ENCODE measurements at places on chromosomes 1 and 21.

- DNase-seq: no peak
Measured at GRCh38 chr1:101452825-101453224, 216.0 kb downstream of the S1PR1 start.

GRCh38 chr21:33013626-33014025 lies 12.1 kb upstream of the OLIG2 start:
- DNase-seq: no peak

DNA sequence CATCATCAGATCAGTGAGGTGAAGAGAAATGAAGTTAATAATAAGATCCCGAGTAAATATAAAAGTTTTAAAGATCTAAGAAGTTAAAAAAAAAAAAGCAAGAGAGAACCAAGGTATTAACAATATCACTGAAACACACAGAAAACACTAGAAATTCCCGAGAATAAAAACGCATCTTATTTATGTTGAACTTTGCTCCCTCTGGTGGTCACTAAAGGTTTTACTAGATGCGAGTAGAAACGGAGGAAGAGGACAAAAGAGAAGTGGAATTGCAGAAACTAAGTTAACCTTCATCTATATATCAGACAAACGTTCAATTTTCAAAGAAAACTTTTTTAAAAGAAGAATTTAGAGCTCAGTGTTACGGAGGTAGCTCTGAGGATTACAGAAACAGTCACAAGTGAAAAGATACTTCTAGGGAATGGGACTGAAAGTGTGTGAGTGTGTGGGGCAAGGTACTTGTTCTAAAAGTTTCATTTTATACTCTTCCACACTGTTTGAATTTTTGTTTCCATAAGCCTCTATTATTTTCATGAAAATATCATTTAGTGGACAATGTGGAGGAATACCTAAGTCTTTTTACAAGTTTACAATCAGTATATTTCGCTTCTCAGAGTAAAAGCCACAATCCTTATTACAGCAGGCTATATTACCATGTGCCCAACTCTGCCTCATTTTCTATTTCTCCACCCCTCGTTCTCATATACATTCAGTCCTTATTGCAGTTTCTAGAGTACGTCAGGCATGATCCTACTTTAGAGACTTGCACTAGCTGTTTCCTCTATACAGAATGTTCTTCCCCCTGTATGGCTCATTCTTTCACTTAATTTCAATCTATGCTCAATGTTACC lies 19.7 kb downstream of the ACBD6 start:
- peak; percentile 33 for DNase-seq

DNA sequence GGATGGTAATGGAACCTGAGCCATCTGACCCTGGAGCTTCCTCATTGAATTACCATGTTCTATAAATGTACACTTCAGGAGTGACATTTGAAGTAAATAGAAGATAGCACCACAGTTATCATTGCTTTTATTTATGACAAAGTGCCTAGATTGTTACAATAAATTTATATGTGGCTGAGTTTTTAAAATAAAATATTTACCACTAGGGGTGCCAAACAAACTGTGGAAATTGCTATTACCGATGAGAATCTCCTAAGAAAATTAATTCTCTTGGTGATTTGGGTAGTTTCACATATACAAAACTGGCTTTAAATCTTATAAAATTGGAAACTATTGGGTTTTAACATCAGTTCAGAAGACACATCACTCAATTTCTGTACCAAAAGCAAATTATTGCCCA lies 1.4 kb upstream of the TNR start:
- DNase-seq: no peak

GRCh38 chr1:163821679-163822078 lies 499.9 kb downstream of the NUF2 start:
- no peak for DNase-seq

DNA sequence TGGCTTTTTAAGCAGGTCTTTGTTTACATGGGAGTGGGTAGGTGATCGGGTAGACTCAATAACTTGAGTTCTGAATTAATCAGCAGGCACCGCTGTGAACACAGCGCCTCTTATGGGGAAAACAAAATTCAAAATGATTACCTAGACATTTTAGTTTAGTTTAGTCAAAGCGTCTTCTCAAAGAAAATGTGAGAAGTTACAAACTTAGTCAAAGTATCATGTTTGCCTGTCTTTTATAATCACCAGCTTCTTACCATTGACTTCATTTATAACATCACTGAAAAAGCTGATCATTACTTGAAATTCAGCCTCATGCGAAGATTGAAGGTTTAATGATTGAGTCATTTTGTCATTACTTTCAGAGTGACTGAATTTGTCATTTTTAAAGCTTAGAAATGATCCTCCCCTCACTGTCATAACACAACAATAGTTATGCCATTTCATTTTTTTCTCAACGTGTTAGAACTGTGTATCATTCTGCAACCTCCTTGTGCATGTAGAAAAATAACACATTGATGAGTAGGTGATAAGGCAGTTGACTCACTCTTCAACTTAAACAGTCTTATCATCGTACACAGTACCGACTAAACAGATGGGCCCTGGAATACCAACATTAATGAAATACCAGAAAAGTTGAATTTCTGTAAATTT lies 188.5 kb downstream of the NFIA start:
- no peak for DNase-seq

GRCh38 chr1:191709215-191709614 lies 449.0 kb upstream of the RGS18 start:
- no peak for DNase-seq

GRCh38 chr1:186763107-186763506 lies 65.6 kb upstream of the PLA2G4A start:
- no peak for DNase-seq

- DNase-seq: no peak
Measured at GRCh38 chr1:38444311-38444710, 397.7 kb upstream of the POU3F1 start.

GRCh38 chr1:3564921-3565831 lies 46.1 kb downstream of the MEGF6 start:
- DNase-seq: no peak

- DNase-seq: no peak
Measured at GRCh38 chr1:83813576-83813975, 185.4 kb downstream of the TTLL7 start.

DNA sequence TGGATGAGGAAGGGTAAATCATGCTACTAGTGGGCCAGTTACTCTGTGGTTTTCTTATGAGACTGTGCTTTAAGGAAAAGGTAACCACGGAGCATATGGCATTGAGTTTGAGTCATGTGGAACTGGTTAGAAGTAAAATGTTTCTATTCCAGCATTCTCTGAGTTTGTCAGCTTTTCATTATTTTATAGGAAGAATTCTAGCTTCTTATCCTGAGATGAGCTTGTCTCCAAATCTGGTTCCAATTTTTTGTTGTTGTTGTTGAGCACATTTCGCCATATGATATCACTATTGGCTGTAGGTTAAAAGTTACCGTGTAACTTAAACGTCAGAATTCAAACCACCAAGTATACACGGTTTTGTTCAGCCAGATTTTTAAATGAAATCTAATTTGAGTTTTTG lies 69.9 kb downstream of the ATF6 start:
- DNase-seq: no peak

GRCh38 chr21:46269466-46269865 lies 15.9 kb downstream of the MCM3AP start:
- DNase-seq: no peak

- peak; percentile 63 for DNase-seq
Measured at GRCh38 chr1:240027059-240027462, 64.6 kb upstream of the FMN2 start.

DNA sequence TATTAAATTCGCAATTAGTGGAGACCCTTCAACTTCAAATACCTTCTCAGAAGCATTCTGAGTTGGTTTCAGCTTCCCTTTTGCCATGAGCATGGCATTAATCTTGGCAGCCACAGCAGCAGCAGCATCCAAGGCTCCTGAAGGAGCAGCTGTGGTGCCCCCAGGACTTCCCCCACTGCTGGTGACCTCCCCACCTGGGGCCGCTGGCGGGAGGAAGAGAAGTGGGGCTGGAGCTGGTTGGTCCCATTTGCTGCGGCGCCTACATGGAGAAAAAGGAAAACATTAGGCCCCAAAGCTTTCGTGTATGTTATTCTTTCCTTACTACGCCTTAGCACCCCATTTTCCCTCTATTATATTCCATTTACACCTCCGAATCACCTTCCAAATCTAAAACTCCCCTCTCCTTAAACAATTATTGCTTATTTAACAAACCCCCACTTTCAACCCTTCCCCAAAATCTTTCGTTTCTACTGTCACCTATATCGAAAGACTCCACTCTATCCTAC lies 569 bp downstream of the KHDC4 start:
- no peak for DNase-seq

- no peak for DNase-seq
Measured at GRCh38 chr21:45004059-45004422, 64.2 kb downstream of the SLX9 start.

GRCh38 chr1:31605908-31606427 lies 11.5 kb upstream of the HCRTR1 start:
- DNase-seq: no peak

GRCh38 chr1:174153825-174154107 lies 5.6 kb upstream of the RABGAP1L start:
- DNase-seq: no peak

DNA sequence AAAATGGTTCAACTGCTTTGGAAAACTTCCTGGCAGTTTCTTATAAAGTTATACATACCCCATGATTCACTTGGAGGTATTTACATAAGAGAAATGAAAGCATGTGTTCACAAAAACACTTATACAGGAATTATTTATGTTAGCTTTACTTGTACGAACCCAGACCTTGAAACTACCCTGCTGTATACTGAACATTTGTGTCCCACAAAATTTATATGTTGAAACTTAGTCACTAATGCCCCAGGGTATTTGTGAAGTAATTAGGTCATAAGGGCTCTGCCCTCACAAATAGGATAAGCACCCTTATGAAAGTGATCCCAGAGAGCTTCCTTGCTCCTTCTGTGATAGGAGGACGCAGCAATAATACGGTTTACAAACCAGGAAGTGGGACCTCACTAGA lies 42.7 kb upstream of the B3GALT2 start:
- DNase-seq: no peak

GRCh38 chr1:10980094-10980577 lies 32.3 kb upstream of the TARDBP start:
- DNase-seq: no peak

GRCh38 chr1:202076050-202076511 lies 46.6 kb upstream of the GPR37L1 start:
- DNase-seq: peak; percentile 37

DNA sequence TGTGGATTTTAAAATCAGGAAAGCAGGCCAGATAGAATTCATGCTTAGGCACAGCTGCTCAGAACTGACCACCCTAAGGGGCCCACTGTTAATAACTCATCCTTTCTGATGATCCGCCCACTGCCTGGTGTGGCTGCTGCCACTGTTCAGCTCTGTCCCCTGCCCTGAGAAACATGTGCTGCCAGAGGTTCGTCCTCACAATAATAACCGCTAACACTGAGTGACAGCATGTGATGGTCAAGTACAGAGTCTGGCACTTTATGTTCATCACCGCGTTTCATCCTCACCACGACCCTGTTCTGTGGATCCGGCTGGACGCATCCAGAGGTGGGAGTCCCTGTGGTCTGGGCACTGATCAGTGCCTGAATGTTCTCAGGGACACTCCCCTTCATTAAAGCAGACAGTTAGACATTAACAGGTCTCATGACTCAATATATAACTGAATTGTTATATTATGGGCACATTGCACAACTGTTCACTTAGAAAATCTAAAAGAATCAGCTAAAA lies 108.6 kb downstream of the SIM2 start:
- no peak for DNase-seq

- peak; percentile 86 for DNase-seq
Measured at GRCh38 chr1:202045705-202046104, 35.3 kb downstream of the ELF3 start.

DNA sequence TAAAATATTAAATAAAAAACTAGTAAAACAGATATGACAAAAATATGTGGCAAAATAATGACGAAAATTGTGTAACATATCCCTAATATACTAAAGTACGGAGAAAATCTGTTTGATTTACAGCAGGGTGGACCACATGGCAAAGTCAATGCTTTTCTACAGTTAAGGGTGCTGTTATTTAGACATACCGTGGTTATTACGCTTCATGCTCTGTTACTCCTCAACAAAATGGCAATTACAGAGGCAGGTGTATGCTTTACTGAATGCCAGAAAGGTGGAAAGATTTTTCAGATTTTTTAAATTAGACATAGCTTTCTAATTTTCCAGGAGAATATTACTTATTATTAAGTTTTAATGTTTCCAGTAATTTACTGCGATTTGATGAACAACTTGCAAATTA lies 343.9 kb upstream of the DPYD start:
- no peak for DNase-seq

GRCh38 chr1:66521721-66522365 lies 12.1 kb upstream of the SGIP1 start:
- DNase-seq: no peak

GRCh38 chr21:45540601-45540970 lies 1.7 kb downstream of the SLC19A1 start:
- DNase-seq: no peak

DNA sequence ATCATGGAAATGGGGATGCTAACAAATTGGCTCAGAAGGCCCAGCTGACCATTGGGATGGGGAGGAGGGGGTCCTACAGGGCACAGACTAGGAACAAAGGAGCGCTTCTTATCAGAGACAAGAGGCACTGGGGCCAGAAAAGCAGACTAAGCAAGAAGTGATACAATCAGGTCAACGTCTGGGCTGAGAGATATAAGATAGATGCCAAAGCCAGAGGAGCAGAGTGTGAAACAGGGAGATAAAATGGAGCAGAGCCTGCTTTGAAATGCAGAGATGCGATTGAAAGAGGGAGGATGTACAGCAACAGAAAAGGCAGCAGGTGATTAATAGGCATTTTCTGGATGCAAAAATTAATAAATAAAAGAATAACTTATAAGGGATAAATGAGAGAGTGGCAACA lies 127.5 kb upstream of the SAMSN1 start:
- DNase-seq: no peak

DNA sequence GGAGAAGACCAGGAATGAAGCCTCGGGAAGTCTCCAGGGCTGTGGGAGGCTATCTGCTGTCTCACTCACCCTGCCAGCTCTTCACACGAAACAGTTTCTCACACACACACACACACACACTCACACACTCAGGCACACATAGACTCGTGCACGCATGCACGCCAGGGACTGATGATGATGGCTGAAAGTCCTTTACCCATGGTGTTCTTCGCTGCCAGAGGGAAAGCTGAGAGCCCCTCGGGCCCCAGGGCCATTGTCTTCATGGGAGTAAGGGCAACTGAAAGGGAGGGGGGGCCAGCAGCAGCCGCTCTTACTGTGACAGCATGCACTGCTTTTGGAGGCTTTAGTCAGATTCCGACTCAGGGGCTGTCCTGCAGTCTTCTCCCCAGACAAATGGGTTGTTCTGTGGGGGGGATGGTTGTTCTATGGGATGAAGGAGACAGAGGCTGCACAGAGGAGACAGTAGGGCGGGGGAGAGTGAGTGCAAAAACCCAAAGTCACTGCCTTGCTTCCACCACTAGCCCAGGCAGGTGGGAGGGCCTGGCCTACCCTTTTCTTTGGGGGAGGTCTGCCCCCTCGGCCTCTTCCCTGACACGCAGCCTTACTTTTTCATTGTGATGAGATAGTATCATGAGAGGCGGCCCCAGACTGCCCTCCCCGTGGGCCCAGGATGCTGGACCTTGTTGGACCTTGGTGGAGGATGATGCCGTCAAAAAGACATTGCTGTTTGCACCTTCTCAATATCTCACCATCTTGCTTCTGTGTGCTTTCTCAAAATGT lies 29.0 kb downstream of the STUM start:
- no peak for DNase-seq
